Fibroblast of pulmonary artery (primary cell): ENCODE measurements at places on chromosomes 7 and 10.

- no peak for DNase-seq
Measured at GRCh38 chr10:17081431-17081830, 48.2 kb downstream of the CUBN start.

DNA sequence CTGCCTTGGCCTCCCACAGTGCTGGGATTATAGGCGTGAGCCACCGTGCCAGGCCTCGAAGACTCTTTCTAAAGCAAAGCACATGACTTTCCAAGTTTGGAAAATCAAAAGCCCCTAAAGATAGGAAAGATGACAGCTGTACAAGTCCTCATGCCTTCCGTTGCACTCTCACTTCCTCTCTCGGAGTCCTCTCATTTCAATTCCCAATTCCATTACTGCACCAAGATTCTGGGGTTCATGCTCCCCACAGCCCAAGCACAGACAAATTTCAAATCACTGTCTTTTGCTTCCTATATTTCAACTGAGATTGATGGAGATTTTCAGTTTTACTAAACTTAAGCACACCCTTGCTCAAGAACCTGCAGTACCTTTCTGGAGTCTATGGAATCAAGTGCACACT, 10.9 kb upstream of the PLAU start:
- no peak for DNase-seq

- no peak for DNase-seq
Measured at GRCh38 chr10:71363936-71364335, 32.8 kb upstream of the CDH23 start.

GRCh38 chr7:30448461-30449189, 30.0 kb downstream of the NOD1 start:
- DNase-seq, result no peak

DNA sequence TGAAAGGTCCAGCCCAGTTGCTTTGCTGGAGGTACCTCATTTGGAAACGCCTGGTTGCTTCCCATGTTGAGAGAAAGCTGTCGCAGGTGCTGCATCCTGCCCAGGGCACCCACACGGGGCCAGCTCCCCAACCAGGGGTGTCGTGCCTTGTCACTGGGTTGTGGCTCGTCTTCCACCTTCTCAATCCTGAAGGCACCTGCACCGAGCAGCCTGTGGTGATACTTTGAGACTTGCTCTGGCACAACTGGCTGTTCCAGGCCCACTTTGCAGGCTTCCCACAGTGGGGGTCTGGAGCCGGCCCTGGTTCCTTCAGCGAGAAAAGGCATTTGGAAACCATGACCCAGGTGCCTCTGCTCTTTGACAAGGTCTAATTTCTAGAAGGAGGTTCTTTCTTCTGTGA, 197.3 kb upstream of the PPP2R2D start:
- no peak for DNase-seq

- DNase-seq, result no peak
Measured at GRCh38 chr7:129781928-129782817, 170.6 kb downstream of the UBE2H start.

DNA sequence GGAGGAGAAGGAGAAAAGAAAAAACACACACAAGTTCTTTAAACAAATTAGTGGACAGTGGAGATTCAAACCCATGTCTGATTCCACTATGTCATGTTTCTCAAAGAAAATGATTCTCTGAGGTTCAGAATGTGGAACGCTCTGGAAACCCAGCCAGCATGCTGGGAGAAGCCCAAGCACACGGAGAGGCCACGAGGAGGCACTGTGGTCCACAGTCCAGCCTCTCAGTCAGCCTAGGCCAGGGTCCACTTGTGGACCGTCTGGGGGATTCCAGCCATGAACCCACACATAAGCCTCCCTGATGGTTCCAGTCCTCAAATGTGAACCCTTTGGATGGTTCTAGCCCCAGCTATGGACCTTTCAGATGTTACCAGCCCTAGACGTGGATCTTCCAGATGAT, 73.4 kb downstream of the CAV1 start:
- DNase-seq, result no peak

GRCh38 chr7:122844191-122844988, 41.9 kb downstream of the CADPS2 start:
- DNase-seq, result no peak

GRCh38 chr7:26081638-26082037, 70.4 kb upstream of the NFE2L3 start:
- no peak for DNase-seq

DNA sequence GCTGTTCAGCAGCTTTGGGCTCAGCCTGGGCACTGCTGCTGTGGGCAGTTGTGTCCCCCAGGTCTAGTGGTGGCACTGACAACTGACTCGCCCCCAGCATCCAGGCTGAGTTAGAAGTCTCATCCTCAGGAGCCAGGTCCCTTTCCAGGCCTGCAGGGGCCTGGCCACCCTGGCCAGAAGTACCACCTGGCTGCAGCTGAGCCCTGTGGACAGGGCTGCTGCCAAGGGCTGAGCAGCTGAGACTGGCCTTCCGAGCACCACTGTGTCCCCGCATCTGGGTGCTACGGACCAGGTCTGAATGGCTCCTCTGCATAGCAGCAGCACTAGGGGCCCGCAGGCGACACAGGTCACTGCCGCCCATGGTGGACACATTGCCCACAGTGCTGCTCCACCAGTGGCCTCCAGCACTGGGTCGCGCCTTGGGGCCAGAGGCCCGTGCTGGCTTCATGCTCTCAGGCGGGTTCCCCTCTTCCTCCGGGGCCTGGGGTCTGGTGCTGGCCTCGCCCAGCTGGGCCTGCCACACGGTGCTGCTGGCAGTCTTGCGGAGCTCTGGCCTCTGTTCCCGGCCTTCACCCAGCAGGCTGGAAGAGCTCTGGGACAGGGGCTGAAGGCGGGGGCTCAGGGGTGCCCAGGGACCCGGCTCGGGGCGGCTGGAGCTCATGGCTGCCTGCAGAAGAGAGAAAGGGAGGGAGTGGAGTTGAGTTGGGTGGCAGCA, 6.2 kb downstream of the GPRIN2 start:
- no peak for DNase-seq

DNA sequence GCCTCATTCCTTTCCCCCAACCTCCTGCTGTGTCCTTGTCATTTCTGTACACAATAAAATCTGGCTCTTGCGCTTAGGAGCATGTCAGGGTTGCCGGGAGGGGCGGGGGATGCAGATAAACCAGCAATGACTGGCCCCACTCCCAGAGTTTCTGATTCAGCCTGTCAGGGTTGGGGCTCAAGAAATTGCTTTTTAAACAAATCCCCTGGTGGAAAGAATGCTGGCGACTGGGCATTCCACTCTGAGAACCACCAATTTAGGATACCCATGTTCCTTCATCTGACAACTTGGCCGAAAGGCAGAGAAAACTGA, 376.4 kb downstream of the TCERG1L start:
- no peak for DNase-seq

DNA sequence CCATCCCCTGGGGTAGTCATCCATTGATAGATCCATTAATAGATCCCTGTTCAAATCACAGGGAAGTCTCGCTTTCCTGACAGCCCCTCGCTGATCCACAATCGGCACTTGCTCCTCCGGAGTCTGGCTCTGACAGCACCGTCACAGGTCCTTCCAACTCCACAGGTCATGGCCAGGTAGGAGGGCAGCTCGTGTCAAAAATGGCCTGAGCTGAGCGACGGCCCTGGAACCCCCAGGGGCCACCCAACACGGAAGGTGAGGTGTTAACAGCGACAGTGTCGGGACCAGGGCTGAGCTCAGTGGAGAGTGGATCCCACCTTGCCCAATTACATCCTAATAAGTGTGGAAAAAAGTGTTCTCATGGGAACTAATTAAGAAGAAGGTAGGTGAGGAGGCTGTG, 219.8 kb downstream of the TCERG1L start:
- DNase-seq, result no peak

- peak; percentile 20 for DNase-seq
Measured at GRCh38 chr10:73017955-73018480, 63.4 kb upstream of the PLA2G12B start.

GRCh38 chr7:48636391-48637015, 287.8 kb upstream of the CDC14C start:
- DNase-seq, result no peak

DNA sequence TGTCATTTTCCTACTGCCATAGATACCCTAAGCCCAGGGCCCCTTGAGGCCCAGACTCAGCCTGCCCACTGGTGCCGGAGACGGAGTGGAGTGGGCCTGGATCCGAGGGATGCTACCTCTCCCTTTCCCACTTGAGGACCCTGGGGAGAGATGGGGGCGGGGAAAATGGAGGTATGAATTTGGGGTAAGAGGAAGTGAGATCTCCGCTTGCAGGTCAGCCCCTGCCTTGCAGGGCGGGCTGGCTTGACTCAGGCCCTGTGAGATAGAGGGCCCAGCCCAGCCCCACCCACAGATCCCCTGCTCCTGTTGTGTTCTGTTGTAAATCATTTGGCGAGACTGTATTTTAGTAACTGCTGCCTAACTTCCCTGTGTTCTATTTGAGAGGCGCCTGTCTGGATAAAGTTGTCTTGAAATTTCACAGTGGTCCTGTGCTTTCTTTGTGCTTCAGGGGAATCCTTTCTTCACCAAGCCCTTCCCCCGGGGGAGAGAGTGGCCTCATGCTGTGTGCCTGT, 13.2 kb downstream of the YKT6 start:
- no peak for DNase-seq

GRCh38 chr10:61001731-61002122, 57.7 kb upstream of the RHOBTB1 start:
- DNase-seq, result no peak

DNA sequence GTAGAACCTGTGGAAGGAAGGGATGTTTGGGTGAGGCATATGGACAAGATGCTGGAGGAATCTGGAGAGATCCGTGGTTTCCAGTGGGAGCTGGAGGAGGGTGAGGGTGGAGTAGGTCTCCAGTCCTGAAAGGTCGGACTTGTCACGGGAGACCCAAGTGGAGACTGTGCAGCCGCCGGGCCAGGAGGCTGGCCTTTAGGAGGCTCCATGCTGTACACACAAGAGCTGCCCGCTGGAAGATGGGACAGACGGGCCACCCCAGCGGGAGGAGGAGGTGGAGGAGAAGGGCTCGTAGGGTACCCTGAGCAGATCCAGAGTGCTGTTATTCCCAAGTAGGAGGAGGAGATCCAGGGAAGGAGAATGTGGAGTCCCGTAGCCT, 106.7 kb downstream of the NKX6-2 start:
- no peak for DNase-seq
